ENCODE measurements at places on chromosomes 16 and 17.

- no peak for DNase-seq
Observed at GRCh38 chr17:61524319-61524718, 66.7 kb downstream of the NACA2 start.

GRCh38 chr17:17800504-17801021 lies 36.2 kb downstream of the SREBF1 start:
- no peak for DNase-seq

DNA sequence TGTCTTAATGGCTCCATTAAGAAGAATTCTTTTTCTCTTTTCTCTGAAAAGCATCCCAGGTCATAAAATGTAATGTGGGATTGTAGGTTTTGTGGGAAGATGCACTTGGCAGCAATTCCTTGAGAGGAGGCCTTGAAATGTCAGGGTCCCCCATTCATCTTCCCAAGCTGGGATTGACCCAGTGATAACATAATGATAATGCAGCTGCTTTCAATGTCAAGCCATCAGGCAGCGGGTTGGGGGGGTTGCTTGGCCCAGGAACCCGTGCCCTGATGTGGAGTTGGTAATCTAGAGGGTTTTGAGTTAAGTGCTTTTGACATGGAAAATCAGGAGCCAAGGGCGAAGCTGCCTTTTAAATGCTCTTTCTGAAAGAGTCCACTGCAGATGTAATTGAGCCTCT lies 484.0 kb downstream of the WWOX start:
- no peak for DNase-seq

DNA sequence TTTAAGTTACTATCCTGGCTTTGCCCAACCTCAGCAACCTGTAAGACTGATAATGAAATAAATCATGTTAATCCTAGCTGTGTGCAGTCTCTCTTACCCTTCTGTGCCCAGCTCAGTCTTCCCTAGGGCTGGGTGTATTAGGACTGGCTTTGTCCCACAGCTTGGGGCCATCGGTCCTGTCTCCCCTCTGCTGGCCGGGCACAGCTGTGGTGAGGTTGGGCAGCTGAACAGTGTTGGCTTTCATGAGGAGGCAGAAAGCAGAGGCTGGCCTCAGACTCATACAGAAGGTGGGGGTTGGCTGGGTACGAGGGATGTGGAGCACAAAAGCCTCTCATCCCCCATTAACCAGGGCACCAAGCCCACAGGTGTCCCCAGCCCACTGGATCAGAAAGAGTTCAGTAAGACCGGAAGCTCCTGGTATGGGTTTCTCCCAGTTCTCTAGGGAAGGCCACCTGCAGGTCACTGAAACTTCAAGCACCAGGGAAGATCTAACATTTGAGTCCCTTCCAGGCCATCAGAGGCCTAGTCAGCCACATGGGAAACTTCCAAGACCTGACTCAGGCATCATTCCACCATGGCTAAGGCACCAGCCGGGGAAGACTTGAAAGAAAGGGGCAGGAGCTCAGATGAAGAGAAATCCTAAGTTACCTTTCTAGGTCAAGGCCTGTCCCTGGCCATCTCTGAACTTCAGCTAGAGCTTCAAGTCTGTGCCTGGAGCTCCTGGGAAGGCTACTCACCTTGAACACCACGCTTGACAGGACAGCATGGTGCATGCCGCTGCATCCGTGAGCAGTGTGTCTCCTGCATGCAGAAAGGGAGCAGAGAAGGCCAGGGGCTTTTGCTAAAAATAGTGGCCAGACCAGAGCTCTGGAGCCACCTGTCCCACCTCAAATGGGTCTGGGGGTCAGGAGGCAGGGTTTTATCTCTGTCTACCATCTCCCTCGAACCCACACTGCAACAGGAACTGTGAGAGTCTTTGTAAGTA lies 8.8 kb downstream of the CNP start:
- DNase-seq: no peak

- DNase-seq: no peak
Observed at GRCh38 chr17:51833045-51833444, 325.5 kb downstream of the CA10 start.

DNA sequence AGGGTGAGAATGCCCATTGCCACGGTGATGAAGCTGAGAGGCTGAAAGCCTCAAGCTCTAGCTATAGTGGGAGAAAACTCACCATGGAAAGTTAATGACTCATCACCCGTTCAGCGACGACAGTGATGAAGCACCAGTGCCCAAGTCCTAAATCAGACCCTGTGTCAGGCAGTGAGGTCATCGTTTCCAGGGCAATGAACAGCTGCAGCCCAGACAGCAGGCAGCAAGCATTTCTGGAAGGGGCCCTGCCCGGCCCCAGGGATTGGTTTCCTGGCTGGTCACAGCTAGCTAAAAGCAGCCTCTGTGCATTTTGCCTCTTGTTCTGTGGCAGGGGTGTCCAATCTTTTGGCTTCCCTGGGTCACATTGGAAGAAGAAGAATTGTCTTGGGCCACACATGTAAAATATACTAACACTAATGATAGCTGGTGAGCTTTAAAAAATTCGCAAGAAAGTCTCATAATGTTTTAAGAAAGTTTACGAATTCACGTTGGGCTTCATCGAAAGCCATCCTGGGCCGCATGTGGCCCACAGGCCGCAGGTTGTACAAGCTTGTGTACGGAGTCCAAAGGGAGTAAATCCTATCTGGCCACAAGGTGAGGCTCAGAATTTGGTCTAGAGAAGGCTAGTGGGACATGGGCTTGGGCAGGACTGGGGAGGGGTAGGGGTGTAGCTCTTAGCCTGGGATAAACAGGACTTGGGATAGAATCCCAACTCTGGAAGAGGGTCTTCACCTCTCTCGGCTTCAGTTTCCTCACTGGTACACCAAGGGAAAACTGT lies 40.6 kb downstream of the MIS12 start:
- no peak for DNase-seq

DNA sequence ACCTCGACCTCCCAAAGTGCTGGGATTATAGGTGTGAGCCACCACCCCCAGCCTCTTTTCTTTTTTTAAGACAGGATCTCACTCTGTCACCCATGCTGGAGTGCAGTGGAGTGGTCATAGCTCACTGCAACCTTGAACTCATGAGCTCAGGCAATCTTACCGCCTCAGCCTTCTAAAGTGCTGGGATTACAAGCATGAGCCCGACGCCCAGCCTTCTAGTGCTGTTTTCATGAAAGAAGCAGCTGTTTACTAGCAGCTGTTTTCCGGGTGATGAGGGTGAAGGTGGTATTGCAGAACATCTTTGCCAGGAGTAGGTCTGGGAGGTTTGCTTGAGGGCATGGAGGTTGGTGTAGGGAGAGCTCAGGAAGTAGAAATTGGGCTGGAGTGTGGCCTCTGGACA lies 2.0 kb downstream of the ADCY7 start:
- DNase-seq: no peak

DNA sequence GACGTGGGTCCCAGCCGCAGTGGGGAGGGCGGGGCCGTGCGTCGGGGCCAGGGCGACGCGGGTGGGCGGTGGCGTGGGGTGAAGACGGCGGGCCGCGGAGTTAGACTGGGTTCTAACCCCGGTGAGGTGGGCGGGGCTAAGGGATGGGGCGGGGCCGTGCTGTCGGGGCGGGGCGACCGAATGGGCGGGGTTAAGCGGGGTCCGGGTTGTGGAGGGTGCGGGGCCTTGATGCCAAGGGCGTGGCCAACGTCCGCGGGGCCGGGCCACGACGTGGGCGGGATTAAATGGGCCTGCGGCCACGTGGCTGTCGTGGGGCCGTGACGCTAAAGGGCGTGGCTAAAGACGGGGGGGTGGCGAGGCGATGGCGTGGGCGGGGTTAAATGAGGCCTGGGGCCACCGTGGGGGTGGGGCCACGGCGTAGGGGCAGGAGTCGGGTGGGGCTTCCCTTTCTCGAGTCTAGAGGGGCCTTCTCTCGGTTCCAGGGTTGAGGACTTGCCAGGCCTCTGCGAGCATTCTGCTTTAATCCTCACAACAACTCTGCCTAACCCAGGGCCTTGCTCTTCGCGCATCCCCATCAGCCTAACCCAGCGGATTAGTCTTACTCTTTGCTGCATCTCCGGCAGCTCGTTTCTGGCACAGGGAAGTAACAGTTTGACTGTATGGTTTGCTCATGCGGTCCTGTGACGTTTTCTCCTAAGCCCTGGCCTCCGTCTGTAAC lies 739 bp downstream of the TCF25 start:
- peak; percentile 95 for DNase-seq

DNA sequence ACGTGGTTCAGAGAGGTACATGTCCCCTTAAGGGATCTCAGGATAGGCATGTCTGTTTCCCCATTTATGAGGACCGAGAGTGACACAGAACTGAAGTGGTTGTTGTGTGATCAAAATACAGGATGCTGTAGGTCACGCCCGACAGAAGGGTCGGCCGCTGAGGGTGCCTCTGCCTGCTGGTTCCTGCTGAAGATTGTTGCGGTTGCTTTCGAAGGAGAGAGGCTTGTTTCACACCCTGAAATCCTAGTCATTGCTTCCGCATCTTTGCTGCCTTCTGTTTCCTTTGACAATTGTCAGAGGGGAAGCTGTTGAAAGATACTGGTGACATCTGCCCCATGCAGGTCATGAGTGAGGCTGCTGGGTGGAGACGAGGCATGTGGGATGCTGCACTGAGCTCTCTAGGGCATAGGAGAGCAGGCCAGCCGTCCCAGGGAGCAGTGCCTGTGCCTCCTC lies 3.8 kb upstream of the NAT9 start:
- no peak for DNase-seq

- no peak for DNase-seq
Observed at GRCh38 chr17:49278076-49278475, 47.5 kb upstream of the PHOSPHO1 start.

- DNase-seq: no peak
Observed at GRCh38 chr17:14143688-14144087, 74.4 kb downstream of the COX10 start.

GRCh38 chr16:58628845-58629732 lies 537 bp downstream of the CNOT1 start:
- DNase-seq: peak; percentile 16

DNA sequence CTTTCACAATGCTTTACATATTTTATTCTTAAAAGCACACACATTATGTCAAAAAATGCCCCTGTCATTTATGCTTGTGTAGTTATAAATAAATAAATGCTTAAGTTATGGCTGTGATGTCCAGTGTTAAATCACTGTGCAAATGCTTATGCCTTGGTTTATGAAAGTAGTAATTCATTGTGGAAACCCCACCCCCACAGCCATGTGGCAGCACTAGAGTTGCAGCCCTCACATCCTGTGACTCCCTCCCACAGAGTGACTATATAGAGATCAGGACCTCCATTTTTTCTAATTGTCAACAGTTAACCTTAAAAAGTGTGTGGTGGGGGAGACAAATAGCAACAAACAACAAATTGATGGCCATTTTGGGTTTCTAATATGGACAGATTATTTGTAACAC lies 2.4 kb downstream of the SKAP1 start:
- no peak for DNase-seq

DNA sequence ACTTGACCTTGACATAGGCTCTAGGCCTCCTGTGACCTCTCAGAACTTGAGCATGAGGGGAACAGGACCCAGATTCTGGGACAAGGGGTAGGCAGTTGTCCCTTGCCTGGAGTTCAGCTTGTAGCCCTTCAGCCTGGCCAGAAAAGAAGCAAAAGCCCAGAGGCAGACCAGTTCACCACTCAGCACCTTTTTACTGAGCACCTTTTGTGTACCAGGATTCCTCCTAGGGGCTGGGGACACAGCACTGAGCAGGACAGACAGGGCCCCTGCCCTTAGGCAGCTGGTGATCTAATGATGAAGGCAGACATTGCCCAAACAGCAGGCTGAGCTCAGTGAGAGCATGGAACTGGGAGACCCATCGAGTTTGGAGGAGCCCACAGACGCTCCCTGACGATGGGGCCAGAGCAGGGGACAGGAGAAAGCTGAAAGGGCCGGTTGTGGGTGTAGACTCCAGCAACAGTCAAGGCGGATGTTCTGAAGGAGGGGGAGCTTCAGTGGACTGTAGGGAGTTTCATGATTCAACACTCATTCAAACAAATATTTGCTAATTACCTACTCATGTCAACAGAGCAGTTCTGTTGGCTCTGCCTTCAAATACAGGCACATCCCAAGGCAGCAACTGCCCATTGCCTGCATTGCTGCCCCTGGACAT lies 32.0 kb downstream of the SBK1 start:
- DNase-seq: no peak

DNA sequence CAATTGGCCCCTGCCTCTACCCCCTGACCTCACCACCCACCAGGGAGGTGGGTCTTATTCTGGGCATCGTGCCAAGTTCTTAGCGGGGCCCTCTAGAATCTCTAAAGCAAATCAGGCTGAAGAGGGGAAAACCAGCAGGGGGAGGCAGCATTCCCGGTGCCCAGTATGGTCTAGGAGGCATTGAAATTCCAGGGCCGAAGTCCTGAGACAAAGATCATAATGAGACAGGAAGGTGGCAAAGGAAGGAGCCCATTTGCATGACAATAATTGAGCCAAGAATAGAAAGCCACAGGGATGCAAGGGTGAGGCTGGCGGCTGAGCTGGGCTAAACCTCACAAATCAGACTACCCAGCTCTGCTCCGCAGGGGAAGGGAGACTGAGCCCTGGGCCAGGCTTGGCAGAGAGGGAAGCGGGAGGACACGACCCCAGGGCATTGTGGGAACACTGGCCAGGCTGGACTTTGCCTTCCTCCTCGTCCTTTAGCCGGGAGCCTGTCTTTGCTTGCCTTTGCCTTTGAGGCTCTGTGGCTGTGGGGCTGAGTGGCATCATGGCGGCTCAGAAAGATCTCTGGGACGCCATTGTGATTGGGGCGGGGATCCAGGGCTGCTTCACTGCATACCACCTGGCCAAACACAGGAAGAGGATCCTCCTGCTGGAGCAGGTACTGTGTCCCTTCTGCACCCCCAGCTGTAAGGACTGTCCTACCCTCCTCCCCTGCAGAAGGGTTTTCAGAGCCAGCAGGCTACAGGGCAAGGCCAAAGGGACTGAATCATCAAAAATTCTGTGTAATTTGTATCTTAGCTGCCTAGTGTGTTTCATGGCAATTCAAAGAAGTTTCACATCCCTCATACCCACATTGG lies at the start of gene PIPOX:
Gene PIPOX (plus strand): TSS at position 463 of the 860 bp plus-strand sequence. CDS start 85 bp downstream, at position 548.
- peak; percentile 80 for DNase-seq

GRCh38 chr17:4724650-4725049 lies 6.6 kb upstream of the MED11 start:
- no peak for DNase-seq

- DNase-seq: no peak
Observed at GRCh38 chr17:29000973-29001372, 4.9 kb downstream of the SEZ6 start.

- no peak for DNase-seq
Observed at GRCh38 chr17:55433029-55433628, 11.5 kb upstream of the MMD start.

GRCh38 chr16:3155181-3155580 lies 20.4 kb downstream of the ZNF213 start:
- no peak for DNase-seq
